ENCODE measurements at places on chromosomes 16 and 17.

GRCh38 chr17:50397919-50398285 lies 579 bp upstream of the LRRC59 start:
- DNase-seq: no peak

DNA sequence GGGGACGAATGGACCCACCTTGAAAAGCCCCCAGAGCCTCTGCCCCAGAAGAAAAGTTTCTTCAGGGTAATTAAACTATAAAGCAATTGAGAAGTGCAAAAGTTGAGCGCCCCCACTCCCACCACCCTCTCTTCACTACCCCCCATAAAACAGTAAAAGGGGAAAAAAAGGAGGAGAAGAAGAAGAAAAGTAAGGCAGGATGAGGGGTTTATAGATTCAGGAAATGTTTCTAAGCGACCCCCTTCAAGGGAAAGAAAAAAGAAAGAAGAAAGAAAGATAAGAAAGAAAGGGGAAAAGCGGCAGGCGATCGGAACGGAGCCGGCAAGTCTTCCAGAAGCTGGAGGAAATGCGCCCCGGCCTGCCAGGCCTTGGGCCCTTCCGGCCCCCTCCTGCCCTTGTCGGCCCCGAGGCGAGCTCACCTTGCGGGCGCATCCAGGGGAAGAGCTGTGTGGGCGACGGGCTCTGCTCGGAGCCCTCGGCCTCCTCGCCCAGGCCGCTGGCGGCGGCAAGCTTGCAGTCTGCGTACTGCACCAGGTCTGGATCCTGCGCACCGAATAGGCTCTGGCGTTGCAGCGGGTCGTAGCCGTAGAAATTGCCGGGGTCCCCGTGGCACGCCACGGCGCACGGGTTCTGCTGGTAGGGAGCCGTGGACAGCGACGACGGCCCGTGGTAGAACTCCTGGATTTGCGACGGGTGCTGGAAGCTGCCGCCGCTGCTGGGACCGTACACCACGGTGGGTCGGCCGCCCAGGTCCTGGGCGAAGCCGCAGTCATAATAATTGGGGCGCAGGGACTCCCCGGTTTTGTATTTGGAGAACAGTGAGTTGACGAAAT lies 1.0 kb downstream of the HOXB8 start:
- no peak for DNase-seq

DNA sequence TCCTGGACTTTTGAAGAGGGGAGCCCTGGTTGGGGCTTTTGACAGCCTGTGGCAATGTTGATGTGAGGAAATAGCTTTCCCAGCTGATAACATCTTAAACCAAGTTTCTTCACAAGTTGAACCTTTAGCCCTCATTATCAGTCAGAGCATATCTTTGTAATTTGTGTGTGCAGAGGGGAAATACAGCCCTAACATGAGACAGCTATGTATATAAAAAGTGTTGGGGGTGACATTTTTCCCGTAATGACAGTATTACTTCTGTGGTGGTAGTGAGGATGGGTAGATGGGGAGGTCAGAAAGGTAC lies 221.1 kb downstream of the FTO start:
- no peak for DNase-seq

DNA sequence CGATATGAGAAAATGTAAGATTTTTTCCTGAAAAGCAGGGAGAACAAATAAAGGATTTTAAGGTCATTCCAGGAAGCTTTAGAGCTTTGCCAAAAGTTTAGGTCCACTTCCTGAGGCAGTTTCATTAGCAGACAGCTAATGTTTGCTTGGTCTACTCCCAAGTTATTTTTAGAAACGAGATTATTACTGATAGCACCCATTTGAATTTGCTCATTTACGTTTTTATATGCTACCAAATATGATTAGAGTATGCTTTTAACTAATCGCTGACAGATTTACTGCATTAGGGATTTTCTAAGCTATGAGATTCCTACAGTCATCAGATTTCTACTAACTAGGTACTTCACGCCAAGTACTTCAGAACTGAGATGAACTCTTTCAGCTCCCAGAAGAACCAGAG lies 98.1 kb downstream of the WNT3 start:
- no peak for DNase-seq

DNA sequence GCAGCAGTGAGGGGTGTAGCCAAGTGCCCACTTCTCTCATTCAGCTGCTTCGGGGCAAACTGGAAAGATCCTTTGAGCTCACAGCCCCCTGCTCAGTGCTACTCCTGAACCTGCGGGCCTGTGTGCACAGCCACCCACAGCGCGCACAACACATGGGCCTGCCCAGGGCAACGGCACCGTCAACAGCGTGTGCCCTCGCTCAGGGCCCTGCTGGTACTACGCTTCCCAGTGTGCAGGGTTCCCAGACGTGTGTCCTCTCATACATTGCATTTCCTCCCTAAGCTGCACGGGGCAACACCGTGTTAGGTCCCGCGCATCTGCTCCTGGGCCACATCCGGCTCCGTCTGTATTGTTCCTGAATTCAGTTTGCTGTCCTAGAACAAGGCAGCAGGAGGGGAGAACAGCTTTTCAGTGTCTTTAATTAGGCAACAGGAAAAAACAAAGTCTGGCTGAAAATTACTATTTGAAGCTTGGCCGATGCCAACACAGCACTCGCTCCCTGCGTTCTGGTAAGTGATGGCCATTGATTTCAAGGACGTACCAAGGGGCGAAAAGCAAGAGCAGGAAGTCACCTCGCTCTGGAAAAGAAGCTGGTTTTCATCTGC lies 15.2 kb downstream of the MRM3 start:
- DNase-seq: no peak

GRCh38 chr17:77846531-77847085 lies 111.9 kb upstream of the TNRC6C start:
- no peak for DNase-seq
